ENCODE measurements at places on chromosomes 7 and 10.

DNA sequence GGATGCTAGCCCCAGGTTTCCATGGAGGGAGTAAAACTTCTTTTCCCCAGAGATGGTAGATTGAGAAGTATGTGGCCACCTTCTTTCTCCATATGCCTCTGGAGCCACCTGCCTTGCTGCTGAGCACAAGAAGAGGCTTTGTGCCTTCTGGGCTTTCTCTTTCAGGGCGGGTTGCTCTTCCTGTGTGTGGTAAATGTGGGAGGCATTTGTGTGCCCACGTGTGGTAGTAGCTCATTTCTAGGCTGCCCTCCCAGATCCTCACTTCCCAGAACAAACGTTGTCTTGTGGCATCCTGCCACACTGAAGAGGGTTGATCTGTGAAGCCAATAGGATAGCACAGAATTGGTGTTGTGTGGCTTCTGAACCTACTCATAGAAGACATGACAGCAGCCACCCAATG lies 342.0 kb upstream of the PODXL start:
- no peaks in the 10 kb centered on the region for H3K4me1 ChIP-seq
- no peak overlapping the region for H3K27ac ChIP-seq
- no peaks in the 10 kb centered on the region for H3K36me3 ChIP-seq
- H3K4me3 ChIP-seq: no peak overlapping the region
- no peak for DNase-seq
- H3K27me3 ChIP-seq: peaks cover 43% of the 10 kb centered on the region

- H3K36me3 ChIP-seq: no peaks in the 10 kb centered on the region
- DNase-seq: no peak
- H3K27me3 ChIP-seq: no peaks in the 10 kb centered on the region
- H3K4me3 ChIP-seq: no peak overlapping the region
- peaks cover 6% of the 10 kb centered on the region for H3K4me1 ChIP-seq
Measured at GRCh38 chr10:93465806-93466675, 16.1 kb downstream of the MYOF start.

DNA sequence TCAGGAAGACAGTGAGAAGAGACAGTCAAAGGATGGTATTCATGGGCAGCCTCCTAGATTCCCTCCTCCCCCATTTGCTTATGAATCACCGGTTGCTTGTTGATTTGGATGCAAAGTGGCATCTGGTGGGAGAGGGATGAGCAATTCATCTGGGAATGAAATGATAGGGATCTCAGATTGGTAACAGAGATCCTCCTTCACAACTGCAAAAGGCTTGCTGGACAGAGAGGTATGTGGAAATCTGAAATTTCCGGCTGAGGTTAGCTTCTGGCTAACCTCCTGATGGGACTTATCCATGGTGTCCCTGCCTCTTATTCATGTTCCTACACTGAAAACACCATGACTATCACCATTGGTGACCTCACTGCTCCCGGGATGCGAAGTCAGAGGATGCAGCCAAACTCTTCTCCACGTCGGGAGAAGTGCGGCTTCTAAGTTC lies 48.4 kb upstream of the PODXL start:
- H3K36me3 ChIP-seq: peaks cover 1% of the 10 kb centered on the region
- DNase-seq: no peak
- peaks cover 7% of the 10 kb centered on the region for H3K4me1 ChIP-seq
- peaks cover 61% of the 10 kb centered on the region for H3K27me3 ChIP-seq
- no peak overlapping the region for H3K27ac ChIP-seq

- peaks cover 32% of the 10 kb centered on the region for H3K4me1 ChIP-seq
- no peaks in the 10 kb centered on the region for H3K27me3 ChIP-seq
- no peak overlapping the region for H3K27ac ChIP-seq
- no peaks in the 10 kb centered on the region for H3K36me3 ChIP-seq
- no peak for DNase-seq
- peak overlapping the region; percentile 40 for H3K4me3 ChIP-seq
Measured at GRCh38 chr7:148915211-148915610, 31.1 kb upstream of the EZH2 start.

DNA sequence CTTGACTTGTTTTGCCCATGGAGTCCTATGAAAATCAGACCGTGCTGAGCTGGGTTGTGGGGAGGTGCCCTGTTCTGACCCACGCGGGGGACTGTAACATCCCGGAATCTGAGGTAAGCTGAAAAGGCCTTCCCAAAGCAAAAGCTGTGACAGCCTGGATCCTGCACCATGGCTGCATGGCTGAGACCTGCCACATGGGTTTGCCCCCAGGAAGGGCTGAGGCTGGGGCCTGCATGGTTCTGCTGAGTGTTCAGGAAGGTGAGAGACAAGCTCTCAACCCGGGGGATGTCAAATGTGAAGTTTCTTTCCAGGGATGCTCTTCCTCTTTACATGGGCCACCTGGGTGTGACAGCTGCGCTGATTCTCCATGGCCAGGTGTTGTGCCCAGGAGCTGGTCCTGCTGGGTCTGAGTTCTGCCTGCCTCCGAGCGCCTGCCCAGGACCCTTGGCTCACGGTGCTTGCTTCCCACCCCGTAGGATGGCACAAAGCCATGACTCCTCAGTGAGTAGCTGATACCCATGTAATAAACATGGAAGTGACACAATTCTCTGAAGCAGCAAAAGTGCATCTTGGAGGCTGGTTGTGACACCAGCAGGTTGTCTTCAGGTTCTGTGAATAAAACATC lies 58.3 kb downstream of the VIPR2 start:
- H3K27ac ChIP-seq: peak overlapping the region; percentile 39
- DNase-seq: no peak
- H3K27me3 ChIP-seq: peaks cover 13% of the 10 kb centered on the region
- H3K4me1 ChIP-seq: peaks cover 6% of the 10 kb centered on the region

DNA sequence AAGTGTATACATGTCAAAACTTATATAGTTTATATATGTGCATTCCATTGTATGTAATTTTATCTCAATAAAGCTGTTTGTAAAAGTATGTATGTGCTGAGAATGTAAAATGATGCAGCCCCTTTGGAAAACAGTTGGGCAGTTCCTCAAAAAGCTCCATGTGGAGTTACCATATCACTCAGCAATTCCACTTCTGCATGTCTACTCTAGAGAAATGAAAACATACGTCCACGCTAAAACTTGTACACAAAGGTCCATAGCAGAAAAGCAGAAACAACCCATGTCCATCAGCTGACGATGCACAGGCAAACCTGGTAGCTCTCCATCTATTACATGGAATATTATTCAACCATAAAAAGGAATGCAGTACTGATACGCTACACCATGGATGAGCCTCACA lies 8.3 kb upstream of the RGS10 start:
- peaks cover 1% of the 10 kb centered on the region for H3K36me3 ChIP-seq
- no peak overlapping the region for H3K4me3 ChIP-seq
- DNase-seq: no peak
- H3K27ac ChIP-seq: no peak overlapping the region
- no peaks in the 10 kb centered on the region for H3K4me1 ChIP-seq

- H3K4me1 ChIP-seq: no peaks in the 10 kb centered on the region
- H3K27ac ChIP-seq: no peak overlapping the region
- H3K4me3 ChIP-seq: no peak overlapping the region
- no peaks in the 10 kb centered on the region for H3K36me3 ChIP-seq
- DNase-seq: no peak
Measured at GRCh38 chr10:130686689-130687300, 550.6 kb downstream of the GLRX3 start.

GRCh38 chr7:40535678-40536077 lies 400.9 kb downstream of the SUGCT start:
- H3K27me3 ChIP-seq: no peaks in the 10 kb centered on the region
- no peak for DNase-seq
- no peaks in the 10 kb centered on the region for H3K4me1 ChIP-seq
- H3K27ac ChIP-seq: no peak overlapping the region
- no peaks in the 10 kb centered on the region for H3K36me3 ChIP-seq

Measured in central memory CD8-positive, alpha-beta T cell (primary cell).